ENCODE measurements at places on chromosomes 5 and 9.

- DNase-seq: no peak
Measured at GRCh38 chr5:124664287-124664686, 82.2 kb downstream of the ZNF608 start.

DNA sequence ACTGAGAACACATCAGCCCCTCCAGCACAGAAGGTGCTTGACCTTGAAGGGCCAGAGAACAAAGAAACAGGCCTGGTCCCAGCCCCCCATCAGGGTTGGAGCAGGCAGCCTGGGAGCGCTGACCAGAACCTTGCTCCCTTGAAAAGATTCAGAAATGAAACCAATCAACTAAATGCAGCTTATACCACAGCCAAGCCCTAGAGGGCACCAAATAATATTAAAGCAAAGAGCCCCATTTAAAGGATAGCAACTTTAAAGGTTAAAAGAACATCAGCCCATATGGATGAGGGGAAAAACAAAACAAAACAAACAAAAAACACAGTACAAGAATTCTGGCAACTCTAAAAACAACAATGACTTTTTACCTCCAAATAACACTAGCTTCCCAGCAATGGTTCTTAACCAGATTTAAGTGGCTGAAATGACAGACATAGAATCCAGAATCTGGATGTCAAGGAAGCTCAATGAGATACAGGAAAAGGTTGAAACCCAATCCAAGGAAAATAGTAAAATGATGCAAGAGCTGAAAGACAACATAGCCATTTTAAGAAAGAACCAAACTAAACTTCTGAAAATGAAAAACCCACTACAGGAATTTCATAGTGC, 471.9 kb downstream of the MTRR start:
- no peak for DNase-seq

GRCh38 chr5:149421834-149422233, 42.7 kb upstream of the IL17B start:
- no peak for DNase-seq

- no peak for DNase-seq
Measured at GRCh38 chr9:135223831-135224230, 136.4 kb downstream of the OLFM1 start.

DNA sequence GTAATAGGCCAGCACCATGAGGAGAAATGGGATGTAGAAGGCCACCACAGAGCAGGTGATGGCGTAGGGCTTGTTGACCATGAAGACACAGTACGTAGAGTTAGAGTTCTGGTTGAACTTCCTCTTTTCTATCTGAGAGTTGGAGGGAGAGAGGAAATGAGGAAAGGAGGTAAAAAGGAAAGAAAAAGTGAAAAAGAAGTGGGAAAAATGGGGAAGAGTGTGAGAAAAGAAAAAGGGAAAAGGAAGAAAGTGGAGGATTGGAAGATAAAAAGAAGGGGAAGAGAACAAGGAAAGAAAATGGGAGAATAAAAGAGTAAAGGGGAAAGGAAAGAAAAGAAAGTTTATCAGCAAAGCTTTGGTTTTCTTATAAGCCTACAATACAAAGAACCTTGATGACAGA, 126.1 kb downstream of the FBXO38 start:
- no peak for DNase-seq

- no peak for DNase-seq
Measured at GRCh38 chr5:81817086-81817485, 66.2 kb upstream of the SSBP2 start.

- no peak for DNase-seq
Measured at GRCh38 chr5:91137647-91138046, 245.5 kb downstream of the ARRDC3 start.

DNA sequence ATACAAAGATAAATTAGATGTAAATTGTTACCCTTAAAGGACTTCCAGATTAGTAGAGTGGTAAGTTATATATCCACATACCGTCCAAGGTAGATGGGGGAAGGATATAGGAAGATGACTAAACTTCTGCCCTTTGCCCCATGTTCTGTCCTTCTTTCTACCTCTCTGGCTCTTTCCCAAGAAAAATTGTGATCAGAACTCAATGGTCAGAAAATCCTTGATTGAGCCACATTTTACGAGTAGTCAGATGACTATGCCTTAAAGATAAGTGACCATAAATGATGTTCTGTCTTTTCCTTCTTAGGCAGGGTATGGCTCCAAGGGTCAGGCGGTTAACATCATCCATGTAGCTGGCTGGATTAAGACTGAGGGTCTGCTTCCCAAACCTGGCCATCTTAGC, 4.4 kb downstream of the FRRS1L start:
- no peak for DNase-seq

DNA sequence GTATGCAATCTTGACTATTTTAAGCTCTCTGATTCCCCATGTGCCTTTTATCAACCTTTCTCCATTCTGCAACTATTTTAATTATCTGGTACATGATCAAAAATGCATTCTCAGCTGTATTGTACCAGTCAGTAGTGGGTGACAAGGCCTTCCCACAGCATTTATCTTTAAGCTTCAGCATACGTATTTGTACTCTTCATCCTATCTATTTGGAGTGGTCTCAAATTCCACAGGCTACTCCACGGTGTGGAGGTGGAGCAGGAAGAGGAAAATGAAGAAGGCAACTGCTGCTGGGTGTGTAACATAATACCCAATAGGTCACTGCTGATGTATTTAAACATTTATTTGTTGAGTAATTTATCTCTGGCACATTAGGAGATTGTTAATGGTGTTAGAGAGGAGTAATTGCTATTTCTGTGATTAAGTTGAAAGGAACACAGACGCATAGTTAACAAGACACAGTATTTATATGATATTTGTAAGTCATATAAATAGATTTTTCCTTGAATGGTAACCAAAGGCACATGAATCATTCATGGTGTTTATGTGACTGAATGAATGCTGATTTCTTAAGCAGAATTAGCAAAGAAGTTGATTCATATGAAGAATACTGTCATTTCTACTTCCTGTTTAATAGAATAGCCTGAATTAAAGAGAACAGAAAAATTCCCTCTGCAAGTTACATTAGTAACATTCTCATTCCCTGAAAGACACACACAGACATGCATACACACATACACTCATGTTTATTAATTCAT, 153.8 kb upstream of the NR3C1 start:
- no peak for DNase-seq

GRCh38 chr9:116943970-116944369, 256.9 kb downstream of the TRIM32 start:
- DNase-seq: no peak

- no peak for DNase-seq
Measured at GRCh38 chr5:84383816-84384603, 670 bp downstream of the EDIL3 start.

DNA sequence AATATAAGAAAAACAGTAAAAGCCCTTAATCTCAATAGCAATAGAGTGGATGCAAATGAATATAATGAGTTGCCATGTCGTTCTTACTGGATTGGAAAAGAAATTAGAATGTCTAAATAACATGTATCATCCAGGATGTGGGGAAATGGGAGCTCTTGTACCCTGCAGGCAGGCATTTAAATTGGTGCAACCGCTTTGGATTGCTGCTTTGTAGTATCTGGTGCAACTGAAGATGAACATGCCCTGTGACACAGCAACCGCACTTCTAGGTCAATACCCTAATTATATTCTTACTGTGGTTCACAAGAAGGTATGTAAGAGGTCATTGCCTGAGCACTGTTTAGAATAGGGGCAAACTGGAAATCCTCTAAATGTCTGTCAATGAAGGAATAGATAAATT, 18.9 kb downstream of the MRPS30 start:
- DNase-seq: no peak

GRCh38 chr9:38700695-38701094, 19.2 kb downstream of the FAM240B start:
- no peak for DNase-seq

- no peak for DNase-seq
Measured at GRCh38 chr9:16500386-16500785, 370.1 kb downstream of the BNC2 start.

DNA sequence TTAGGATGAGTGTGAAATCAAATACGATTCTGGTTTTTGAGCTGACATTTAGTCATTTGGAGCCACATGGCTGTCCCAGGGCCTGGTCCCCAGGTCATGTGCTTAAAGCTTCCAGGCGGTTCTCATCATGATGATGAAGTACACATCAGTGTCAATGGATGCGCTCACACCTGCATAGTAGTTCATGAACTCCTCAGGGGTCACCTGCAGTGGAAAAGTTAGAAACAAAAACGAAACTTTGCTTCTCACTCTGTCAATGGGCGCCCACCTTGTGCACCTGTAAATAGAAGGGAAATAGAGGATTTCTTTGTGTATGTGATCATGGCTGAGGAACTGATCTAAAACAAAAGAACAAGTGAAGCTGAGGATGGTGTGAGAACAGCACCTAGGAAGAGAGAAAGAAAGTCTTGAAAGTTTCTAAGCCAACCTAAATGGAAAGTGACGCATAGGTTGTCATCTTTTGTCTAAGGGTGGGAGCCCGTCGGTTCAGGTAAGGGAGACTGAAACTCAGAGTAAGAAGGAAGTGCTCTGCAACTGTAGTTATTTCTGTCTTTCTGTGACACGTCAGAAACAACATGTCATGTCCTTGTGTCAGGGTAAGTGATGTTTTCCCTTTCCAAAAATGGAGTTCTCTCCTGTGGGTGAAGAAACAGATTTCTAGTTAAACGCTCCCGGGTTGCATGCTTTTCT, 33.8 kb downstream of the CAPSL start:
- no peak for DNase-seq

- no peak for DNase-seq
Measured at GRCh38 chr9:112443200-112443599, 43.4 kb upstream of the KIAA1958 start.

DNA sequence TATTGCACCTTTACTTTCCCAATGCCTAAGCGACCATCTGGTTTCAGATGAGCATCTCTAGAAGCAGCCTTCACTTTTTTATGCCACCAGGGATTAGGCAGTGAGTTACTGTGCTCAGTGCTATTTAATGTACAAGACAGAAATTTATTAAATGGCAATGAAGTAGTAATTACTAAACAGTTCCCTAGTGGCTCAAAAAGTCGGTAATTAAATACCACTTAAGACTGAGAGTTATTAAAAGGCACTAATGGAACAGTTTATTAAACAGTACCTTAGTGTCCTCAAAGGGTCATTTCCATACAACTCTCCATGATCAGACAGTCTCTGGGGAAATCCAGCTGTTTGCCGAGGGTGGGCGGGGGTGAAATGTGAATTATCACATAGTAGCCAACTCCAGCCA, 42.3 kb downstream of the LHFPL2 start:
- no peak for DNase-seq

- DNase-seq: no peak
Measured at GRCh38 chr5:80324912-80325311, 5.1 kb downstream of the SPZ1 start.

DNA sequence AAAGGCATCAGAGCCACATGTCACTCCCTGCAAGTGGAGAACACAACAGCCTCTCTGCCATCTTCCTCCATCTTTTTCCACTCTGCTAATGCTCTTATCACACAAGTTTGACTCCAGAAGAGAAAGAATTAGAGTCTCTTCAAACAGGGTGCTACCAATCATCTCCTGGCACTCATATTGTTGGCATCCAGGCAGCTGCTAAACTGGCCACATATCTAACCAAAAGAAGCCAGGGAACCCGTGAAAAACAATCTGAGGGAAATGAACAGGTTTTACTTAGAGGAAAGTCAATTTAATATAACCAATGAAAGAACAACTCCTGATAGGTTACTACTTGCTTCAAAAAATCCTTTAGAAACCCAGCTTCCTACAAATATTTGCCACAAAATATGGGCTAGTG, 117.2 kb downstream of the SLC25A46 start:
- no peak for DNase-seq

- DNase-seq: no peak
Measured at GRCh38 chr9:27181381-27181780, 72.4 kb downstream of the TEK start.

- no peak for DNase-seq
Measured at GRCh38 chr5:34410411-34411139, 245.6 kb upstream of the RAI14 start.

DNA sequence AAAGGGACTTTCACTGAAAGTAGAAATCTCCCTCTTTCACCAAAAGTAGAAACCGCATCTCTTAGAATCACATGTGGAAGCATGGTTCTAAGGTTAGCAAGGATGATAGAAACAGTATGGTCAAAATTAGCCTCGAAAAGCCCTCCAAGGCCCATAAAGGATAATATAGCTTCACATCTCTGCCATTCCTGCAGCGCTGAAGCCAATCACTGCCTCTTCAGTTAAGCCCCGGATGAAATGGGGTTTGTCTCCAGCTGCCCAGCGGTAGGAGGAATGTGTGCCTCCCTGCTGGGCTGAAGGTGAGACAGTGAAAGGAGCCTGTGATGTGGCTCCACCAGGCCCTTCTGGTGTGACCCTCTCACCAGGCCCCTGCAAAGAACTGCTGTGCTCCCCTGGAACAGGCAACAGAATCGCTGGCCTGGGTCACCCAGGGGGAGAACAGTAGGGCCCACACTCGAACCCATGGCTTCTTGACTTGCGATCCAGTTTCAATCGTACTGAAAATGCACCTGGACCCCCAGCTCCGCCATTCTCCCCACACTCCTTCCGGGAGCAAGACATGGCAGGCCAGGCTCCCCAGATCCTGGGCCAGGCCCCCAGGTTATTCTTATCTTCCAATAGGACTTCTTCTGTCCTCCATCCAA, 47.2 kb downstream of the CAMK2A start:
- no peak for DNase-seq

- no peak for DNase-seq
Measured at GRCh38 chr9:135951889-135952663, 9.1 kb downstream of the UBAC1 start.

- DNase-seq: no peak
Measured at GRCh38 chr9:130897848-130898551, 1.4 kb upstream of the QRFP start.

DNA sequence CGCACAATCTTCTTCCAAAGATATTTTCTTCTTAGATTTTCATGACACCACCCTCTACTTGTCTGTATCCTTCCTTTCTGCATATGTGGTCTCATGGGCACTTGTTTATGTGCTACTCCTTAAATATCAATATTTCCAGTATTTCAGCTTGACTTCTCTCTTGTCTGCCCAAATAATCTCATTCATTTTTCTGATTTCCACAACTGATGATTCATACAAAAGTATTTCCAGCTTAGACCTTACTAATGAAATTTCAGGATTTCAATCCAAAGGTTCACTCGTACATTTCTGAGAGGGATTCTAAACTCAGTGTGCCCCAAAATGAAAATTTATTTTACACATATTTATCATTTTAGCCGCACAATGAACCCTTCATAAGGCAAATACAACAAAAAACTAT, 928.9 kb upstream of the C9orf72 start:
- DNase-seq: no peak

GRCh38 chr9:5994493-5994892, 20.9 kb downstream of the RANBP6 start:
- no peak for DNase-seq

- DNase-seq: no peak
Measured at GRCh38 chr5:13248253-13248652, 696.2 kb downstream of the DNAH5 start.

- no peak for DNase-seq
Measured at GRCh38 chr9:133788045-133788818, 50.1 kb upstream of the SARDH start.

DNA sequence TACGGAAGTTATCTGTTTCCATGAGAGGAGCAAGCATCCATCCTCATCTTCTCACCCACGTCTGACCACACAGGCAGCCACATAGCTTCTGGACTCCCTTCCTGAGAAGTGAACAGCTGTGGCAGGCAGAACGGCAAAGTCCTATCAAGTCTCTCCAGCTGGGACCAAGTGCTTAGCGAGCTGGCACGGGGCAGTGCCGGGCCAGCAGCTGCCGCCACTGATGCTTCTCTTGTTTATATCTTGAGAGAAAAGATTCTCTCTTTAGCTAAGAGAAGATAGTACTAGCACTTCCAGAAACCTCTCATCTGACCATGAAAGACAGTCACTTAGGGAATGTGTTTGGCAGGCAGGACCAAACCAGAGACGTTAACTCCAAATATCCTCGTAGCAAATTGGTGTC, 37.2 kb downstream of the PLAC8L1 start:
- no peak for DNase-seq

Data from T-helper 2 cell (primary cell).